ENCODE measurements at places on chromosomes 1 and 21.

- no peak for DNase-seq
Observed at GRCh38 chr1:184747089-184747955, 7.3 kb downstream of the EDEM3 start.

DNA sequence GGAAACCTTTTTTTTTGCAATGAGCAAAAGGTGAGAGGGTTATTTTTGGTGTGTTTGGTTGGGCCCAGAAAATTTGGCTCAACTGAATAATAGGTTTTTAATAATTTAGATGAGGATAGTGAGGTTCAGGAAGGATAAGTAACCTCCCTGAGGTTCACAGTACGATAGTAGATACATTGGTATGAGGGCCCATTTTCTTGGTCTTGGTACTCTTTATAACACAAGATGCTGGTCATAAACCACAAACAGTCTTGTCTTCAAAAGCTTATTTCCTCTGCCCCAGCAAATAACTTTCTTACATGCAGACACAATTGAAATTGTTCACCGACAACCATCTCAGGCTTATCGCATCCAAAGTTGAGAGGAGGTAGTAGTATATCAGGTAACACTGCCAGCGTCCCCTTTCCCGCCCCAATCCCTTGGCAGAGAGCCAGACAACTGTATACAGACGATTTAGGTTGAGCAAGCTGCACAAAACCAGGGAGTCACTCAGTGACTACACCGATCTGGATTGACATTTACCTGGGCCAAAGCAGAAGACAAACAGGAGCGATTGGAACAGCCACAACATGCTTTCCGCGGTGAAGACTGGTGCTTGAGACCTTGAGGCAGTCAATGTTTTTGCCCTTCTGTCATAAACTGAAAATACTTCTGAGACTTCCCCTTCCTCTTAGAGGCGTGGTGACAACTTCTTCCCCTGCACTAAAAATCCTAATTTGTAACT lies at the start of gene SLAMF6:
Gene SLAMF6 (minus strand): TSS at position 634 of the 724 bp plus-strand sequence. CDS start 63 bp downstream, at position 571.
- no peak for DNase-seq

DNA sequence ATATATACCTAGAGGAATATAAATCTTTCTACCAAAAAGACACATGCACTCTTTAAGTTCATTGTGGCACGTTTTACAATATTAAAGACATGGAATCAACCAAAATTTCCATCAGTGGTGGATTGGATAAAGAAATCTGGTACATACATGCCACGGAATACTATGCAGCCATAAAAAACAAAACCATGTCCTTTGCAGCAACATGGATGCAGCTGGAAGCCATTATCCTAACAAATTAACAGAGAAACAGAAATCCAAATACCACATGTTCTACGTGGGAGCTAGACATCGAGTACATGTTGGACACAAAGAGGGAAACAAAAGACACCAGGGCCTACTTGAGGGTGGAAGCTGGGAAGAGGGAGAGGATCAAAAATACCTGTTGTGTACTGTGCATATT lies 33.0 kb upstream of the B3GALT2 start:
- no peak for DNase-seq

- DNase-seq = no peak
Observed at GRCh38 chr1:90039652-90040051, 44.7 kb downstream of the ZNF326 start.

- no peak for DNase-seq
Observed at GRCh38 chr1:53361541-53361961, 33.7 kb upstream of the LRP8 start.

DNA sequence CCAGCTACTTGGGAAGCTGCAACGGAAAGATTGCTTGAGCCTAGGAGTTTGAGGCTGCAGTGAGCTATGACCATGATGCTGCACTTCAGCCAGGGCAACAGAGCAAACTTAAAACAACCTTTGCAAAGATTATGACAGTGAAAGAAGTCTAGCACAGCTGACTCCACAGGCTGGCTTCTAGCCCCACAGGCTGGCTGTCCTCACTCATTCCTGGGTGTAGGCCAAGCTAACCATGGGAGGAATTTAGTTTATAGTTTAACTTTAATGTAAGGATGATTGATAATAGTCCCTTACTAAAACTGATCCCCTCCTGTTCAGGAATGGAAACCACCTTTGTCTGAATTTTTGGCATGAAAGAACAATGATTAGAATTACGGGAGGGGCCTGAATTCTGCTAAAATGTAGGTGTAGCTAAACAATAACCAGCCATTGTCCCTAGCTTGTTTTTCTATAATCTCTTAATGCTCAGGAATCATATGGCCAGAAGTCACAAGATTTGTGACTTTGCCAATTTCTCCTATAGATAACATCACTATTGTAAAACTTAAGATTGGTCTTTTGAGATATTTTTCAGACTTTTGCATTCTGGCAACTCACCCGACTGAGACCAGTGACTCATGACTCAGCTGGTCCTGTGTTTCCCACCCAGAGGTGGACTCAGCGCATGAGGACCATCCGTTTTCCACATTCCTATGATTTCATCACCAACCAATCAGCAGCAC lies 28.1 kb upstream of the SGIP1 start:
- DNase-seq = no peak

- no peak for DNase-seq
Observed at GRCh38 chr1:156703336-156703735, 2.0 kb downstream of the CRABP2 start.

DNA sequence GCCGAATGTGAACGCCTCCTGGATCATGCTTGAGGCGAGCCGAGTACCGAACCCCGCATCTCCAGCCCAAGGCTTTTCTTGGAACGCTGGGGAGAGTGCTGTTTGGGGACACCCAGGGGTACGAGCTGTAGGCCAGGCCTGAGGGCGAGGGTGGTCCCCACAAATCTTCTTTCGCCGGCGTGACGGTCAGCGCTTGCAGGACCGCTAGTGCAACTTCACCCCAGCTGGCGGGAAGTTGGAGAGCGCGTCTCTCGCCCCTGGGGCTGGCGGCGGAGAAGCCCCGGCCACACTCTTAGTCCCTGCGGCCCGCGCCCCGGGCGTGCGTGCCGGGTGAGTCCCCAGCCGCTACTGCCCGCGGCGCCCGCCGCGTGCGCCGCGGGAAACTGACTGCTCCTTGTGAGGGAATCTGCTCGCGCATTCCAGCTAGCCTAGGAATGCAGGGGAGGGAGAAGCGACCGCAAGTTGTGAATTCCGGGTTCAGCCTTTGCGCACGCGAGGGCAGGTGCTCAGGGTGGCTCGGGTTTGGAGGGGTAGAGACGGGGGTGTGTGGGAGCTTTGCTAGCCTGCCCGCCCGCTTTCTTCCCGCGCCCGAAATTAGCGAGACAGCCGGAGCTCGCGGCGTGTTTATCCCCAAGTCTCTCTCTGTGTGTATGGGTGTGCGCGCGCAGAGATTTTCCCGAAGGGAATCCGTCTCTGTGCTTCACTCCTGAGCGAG lies 884 bp downstream of the LHX4 start:
- DNase-seq = no peak

GRCh38 chr1:86104606-86105532 lies 51.7 kb downstream of the COL24A1 start:
- DNase-seq = no peak

DNA sequence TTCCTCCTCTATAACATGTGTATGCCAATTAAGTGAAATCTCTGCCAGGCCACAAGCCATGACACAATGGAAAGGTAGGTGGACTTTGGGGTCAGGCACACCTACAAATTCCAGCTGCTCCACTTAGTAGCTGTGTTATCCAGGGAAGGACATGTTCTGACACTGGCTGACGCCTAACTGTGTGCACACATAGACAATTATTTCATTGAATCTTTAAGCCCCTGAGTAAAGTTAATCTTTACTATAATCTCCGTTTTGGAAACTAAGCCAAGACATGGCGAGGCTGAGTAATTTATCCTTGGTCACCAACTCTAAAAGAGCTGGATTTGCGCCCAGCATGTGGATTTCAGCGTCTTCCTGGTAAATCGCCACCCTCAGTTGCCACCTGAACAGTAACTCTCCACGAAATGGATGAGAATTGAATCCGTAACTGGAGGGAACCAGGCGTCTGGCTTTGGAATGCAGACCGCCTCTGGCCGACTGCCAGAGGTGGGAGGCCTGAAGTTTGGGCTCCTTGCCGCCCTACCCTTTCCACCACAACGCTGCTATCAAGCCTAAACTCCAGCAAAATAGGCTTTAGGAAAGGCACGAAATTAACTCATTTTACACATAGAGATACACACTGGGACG lies 888 bp upstream of the SNRPE start:
- no peak for DNase-seq

- DNase-seq = no peak
Observed at GRCh38 chr1:85452948-85453347, 12.0 kb downstream of the DDAH1 start.

DNA sequence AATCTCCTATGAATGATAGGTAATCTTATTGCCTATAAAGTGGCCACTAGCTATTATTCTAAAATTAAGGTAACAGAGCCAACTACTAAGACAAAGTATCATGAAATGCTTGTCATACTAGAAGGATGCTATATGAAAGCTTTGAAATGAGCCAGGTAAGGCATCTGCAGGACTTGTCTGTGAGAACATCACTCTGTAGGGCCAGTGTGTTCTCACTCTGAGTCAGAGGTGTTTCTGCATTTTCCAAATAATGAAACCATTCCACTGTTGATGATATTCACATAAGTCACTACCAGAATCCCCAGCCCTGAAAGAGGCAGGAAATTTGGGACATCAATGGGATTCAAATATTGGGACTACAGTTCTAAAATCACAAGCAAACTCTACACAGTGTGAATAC lies 25.8 kb upstream of the GBP5 start:
- no peak for DNase-seq

GRCh38 chr1:227449741-227450441 lies 113.5 kb upstream of the ZNF678 start:
- no peak for DNase-seq

GRCh38 chr21:41399246-41399800 lies 26.7 kb upstream of the MX1 start:
- no peak for DNase-seq

GRCh38 chr21:42374864-42375499 lies 8.6 kb upstream of the TFF1 start:
- DNase-seq = no peak

- no peak for DNase-seq
Observed at GRCh38 chr1:153490272-153491051, 30.0 kb upstream of the S100A7 start.

DNA sequence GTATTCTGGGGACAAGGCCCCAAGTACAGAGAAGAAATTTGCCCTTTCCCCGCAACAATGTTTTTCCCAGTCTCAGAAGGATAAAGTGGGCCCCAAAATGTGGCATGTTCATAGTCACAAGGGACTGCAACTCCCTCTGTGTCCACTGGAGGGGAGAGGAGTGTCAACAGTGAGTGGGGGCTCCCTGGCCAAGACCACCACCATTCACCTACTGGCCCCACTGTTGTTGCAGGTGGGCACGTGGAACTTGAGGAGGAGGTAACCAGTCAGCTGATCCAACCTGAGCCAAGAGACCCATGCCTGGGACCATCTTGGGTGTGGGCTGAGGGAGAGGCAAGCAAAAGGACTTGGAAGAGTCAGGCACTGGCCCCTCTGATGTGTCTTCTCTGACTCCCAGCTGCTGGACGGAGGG lies 777 bp downstream of the NUDT17 start:
- no peak for DNase-seq

DNA sequence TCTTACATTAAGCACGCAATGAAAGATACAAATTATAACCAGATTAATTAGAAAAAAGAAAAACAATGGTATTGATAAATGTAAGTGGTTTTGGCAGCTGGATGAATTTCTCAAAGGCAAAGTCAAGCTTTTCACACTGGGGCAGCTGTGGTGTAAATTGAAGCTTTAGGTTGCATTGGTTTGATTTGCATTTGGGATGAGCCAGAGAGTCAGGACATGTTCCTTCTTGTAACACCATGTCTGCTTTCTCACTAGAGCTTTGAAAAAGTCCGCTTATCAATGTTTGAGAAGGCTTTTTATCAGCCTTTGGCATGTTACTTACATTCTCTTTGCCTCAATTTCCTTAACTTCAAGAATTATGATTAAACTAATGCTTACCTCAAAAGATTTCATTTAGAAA lies 173.9 kb downstream of the GPATCH2 start:
- DNase-seq = no peak

DNA sequence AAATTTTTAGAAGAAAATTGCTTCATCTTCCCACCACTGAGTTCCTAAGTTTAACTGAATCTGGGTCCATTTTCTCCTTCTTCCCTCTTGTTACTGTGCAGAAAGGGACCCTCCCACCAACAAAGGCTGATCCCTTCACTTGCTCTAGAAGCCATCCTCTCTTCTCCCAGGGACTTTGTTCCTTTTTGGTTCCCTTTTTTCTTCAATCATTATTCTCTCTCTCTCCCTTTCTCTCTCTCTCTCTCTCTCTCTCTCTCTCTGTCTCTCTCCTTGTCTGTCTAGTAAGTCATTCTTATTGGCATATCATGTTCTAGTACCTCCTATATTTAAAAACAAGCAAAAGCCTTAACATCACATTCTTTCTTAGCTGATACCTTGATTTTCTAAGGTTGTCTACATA lies 31.7 kb upstream of the GADD45A start:
- DNase-seq = no peak

GRCh38 chr1:238177960-238178645 lies 287.4 kb upstream of the ZP4 start:
- DNase-seq = no peak

- no peak for DNase-seq
Observed at GRCh38 chr1:84847253-84848250, 45.5 kb downstream of the LPAR3 start.

GRCh38 chr1:185739967-185740366 lies 5.8 kb downstream of the HMCN1 start:
- no peak for DNase-seq

GRCh38 chr1:37294096-37294495 lies 180.3 kb upstream of the ZC3H12A start:
- no peak for DNase-seq

DNA sequence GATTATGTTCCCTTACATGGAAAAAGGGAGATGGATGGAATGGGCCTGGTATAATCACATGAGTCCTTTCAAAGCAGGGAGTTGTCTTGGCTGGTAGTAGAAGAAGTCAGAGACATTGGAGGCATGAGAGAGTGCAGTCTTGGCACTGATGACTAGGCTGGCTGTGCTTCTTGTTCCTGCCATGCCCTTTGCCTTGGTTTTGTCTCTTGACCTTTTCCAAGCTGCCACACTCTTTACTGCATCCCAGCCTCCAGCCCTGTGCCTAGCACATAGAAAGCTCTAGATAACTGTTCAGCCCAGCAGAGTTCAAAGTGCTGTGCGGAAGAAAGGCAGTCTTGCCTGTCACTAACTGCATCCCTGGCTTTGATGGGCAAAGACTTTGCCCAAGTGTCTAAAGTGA lies 412.6 kb downstream of the PRDM2 start:
- DNase-seq = no peak

DNA sequence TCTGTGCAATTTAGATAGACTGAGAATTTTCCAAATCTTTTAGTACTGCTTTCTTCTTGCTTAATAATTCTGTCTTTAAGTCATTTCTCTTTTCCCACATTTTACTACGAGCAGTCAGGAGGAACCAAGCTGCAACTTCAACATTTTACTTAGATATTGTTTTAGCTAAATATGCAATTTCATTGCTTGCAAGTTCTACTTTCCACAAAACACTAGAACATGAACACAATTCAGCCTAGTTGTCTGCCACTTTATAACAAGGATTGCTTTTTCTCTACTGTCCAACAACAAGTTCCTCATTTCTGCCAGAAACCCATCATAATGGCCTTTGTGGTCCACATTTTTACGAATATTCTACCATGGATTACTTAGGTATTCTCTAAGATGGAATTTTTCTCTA lies 36.6 kb downstream of the SORT1 start:
- no peak for DNase-seq

- no peak for DNase-seq
Observed at GRCh38 chr1:74964508-74965102, 169.6 kb upstream of the LHX8 start.

Data from stimulated activated CD4-positive, alpha-beta T cell treated with anti-CD3 and anti-CD28 coated beads, Interleukin-1b, Interleukin-23, amount 100 ng/mL, for 1 hour (primary cell).